ENCODE measurements at places on chromosomes 1 and 21.
A peak's percentile ranks its signal among the peaks of the same experiment; 100 is the strongest.

- DNase-seq = no peak
Observed at GRCh38 chr1:235878082-235878811, 11.5 kb upstream of the LYST start.

GRCh38 chr1:79974659-79975058, 968.1 kb upstream of the ADGRL4 start:
- DNase-seq = no peak

DNA sequence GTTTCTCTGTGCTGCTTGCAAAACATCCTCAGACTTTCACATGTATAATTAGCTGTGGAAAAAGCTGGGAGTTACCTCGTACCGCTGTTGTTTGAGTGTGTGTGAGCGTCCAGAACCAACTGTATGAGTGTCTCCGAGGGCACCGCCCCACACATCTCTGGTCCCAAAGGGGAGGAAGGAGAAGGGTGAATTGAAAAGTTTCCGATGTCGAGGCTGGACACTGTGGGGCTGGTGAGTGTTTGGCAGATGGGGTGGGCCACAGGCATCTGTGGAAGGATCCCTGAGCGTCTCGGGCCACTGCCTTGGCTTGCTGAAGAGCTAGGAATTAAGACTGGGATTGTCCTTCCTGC, 1.2 kb downstream of the ATP2B4 start:
- no peak for DNase-seq

GRCh38 chr21:37079211-37079824, 6.3 kb downstream of the TTC3 start:
- DNase-seq = no peak

DNA sequence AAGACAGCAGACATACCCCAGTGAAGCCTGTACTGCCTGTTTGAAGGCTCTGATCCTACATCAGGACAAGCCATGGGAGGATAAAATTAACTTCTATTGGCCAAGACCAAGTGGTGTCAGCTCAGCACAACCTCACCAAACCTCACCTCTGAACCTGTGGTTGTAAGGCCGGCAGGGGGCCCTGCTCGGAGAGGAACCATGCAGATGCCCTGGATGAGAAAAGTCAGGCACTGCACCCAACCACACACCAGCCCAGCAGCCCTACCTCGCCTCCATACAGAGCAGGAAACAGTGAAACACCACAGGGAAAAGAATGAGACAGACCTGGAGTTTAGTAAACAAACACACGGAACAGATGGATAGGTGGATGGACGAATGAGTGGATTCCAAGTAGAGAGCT, 70.0 kb upstream of the PAX7 start:
- no peak for DNase-seq

GRCh38 chr1:204703826-204704612, 18.5 kb upstream of the LRRN2 start:
- DNase-seq = no peak

DNA sequence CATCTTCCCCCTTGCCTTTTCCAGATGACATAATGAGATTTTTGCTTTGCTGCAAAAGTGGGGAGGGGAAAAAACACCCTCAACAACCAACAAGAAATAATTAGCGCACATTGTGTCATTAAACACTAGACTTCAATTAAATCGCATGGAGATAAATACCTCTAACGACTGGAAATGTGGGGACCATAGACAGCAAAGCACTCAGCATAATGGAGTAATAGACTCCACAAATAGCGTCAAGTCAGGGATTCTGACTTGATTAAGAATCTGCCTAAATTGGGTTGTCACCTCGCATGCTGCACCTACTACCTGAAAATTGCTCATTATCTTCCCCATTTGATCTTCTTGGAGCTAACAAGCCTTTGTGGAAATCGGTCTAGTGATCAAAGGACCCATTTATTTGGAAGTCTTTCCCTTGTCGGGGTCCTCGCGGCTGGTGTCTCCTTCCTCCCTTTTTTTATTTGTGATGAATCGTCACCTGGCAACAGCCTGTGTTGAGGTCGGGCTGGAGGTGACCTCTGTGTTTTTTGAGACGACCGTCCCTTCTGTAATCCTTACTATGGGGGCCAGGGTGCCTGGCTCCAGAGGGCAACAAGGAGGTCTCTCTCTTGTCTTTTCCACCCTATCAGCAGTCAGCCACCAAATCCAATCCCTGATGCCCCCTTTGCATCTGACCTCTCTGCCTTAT, 75.3 kb upstream of the IGSF21 start:
- no peak for DNase-seq

DNA sequence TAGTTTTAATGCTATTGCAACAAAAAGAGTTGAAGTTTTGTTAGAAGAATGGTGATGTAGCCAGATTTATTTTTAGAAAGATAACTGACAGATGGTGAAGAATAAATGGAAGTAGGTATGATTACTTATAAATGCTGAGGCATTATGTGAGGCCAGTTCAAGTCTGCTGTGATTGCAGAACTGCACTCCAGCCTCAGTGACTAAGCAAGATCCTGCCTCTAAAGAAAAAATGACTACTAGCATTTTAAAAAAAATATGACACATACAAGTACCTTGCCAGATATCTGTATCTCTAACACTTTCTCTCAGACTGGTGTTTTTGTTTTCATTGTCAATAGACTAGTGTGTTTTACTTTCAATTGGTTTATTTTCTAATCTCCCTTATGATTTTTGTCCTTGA, 1242.4 kb upstream of the ADGRL4 start:
- no peak for DNase-seq

DNA sequence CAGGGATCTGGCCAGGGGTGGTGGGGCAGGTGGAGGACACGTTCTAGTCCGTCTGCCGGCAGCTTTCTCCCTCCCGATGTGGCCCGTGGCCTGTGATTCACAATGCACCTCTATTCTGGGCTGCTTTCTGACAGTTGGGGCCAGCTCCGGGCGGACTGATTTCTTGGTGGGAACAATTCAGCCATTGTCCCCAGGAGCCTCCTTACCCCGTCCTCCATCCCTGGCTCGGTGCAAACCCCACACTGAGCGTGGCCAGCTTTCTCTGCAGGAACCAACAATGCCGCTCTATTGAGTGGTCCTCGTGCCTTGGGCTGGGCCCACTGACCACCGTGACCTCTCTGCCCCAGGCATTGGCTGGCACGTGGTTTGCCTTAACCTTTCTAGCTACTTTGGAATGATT, 29.7 kb downstream of the PADI2 start:
- DNase-seq = no peak

GRCh38 chr1:166876540-166876838, 425 bp upstream of the TADA1 start:
- no peak for DNase-seq

DNA sequence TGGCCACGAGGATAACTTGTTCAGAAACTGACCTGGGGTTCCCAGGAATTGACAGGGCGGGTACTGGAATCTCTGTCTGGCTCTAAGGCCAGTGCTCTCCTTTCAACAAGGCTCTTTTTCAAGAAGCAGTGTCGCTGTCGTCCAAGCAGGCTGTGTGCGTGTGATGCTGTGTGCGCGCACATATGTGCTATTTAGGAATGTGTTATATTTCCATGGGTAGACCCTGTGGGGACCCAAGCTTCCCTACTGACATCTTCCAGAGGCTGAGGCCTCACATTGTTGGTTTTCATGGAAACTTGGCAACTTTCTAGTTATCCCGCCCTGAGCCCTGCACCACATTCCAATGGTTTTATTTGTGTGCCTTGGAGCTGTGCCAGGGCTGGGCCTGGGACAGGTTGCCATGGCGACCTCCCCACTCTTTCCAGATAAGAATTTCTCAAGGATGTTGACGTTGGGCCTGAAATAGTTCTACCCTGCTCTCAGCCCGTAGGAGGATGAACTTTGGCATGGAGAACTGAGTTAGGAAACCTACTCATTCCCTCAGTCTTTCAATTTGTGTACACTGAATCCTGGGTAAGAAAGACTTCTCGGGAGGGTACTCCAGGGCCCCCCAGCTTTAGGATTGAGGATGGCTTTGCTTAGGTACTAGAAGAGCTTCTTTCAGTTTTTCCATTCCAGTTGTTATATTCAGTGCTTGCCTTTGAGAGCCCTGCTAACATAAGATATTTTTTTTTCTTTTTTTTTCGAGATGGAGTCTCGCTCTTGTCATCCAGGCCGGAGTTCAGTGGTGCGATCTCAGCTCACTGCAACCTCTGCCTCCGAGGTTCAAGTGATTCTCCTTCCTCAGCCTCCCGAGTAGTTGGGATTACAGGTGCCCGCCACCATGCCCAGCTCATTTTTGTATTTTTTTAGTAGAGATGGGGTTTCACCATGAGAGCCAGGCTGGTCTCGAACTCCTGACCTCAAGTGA, 38.8 kb upstream of the SRSF10 start:
- peak; percentile 28 for DNase-seq

DNA sequence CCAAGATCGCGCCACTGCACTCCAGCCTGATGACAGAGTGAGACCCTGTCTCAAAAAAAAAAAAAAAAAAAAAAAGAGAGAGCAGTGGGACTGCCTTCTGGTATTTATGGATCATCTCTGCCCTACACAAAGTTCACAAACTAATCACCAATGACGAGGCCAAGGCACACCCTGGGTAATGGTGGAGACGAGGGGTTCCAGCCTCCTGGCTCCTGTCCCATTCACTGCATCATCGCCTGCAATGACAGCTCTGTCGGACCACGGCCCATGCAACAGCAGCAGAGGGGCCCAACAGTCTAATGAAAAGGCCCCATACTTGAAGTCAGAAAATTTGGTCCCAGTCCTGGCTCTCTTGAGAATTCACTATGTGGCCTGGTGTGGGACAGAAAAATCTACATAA, 2.9 kb upstream of the BTG2 start:
- no peak for DNase-seq

- DNase-seq = no peak
Observed at GRCh38 chr1:183568176-183569021, 21.9 kb downstream of the NCF2 start.

DNA sequence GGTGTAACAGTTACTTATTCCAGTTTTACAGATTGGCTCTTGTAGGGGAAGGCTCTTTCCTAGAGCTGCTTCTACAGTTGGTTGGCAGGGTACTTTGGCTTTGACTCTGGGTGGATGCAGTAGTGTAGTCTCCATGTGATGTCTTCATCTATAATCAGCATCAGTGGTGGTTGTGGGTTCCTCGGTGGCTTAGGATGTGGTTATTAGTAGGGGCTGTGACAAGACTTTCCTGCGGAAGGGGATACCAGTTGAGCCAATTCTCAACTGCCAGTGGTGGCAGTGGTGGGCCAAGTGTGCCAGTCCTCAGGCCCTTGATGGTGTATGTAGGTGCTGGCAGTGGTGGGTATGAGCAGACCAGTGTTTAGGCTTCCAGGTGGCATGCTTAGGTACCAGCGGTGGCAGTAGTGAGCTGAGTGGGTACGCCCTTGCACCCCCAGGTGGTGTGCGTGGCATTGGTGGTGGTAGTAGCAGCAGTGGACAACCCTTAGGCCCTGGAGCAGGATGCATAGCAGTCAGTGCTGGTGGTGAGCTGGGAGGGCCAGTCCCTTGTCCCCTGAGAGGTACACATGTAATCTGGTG, 27.2 kb upstream of the KLF18 start:
- DNase-seq = no peak

DNA sequence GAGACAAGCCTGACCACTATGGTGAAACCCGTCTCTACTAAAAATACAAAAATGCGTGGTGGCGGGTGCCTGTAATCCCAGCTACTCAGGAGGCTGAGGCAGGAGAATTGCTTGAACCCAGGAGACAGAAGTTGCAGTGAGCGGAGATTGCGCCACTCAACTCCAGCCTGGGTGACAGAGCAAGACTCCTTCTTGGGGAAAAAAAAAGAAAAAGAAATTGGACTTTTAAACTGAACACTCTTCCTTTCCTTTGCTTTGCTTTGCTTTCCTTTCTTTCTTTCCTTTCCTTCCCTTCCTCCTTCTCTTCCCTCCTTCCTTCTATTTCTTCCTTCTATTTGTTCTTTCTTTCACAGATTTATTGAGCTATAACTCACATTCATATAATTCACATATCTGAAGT, 43.3 kb upstream of the PUM1 start:
- DNase-seq = no peak

DNA sequence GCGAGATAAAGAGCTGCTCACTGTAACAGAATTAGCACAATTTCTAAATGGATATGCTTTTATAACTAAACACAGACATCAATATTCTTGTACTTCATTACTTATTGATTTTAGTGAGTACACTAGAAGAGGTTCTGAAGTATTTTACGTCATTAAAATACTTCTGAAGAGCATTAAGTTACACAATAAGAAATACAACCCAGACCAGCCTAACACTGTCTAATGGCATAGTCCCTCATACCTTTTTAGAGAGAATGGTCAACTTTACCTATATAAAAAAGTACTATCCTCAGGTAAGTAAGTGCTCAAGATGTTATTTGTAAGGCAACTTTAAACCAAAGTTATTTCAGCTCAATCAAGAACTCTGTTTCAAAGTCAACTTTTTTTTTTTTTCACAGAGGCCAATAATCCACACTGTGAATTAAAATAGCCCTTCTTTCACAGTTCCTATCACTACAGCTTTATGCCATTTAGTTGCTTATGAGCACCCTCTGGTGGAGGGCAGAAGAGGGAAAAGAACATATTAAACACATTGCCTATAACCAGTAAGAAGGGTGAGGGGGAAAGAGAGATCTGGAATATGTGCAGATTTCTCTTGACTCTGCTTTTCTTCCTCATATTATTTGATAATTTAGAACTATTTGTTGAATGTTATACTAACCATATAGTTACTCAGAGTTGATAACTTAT, 182.1 kb upstream of the DMRTA2 start:
- peak; percentile 21 for DNase-seq

DNA sequence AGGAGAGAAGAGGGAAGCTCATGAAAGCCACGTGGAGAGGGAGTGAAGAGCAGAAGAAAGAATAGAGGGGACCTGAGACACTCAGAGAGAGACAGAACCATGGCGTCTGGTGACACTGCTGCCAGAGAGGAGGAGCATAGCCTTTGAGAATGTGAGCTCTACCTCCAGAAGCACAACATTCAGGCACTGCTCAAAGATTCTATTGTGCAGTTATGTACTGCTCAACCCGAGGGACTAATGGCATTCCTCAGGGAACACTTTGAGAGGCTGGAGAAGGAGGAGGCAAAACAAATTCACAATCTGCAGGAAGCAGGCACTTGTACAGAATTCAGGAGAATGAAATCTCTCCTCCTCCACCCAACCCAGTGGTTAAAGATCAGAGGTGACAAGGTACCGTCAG, 45.1 kb downstream of the BTBD8 start:
- no peak for DNase-seq

DNA sequence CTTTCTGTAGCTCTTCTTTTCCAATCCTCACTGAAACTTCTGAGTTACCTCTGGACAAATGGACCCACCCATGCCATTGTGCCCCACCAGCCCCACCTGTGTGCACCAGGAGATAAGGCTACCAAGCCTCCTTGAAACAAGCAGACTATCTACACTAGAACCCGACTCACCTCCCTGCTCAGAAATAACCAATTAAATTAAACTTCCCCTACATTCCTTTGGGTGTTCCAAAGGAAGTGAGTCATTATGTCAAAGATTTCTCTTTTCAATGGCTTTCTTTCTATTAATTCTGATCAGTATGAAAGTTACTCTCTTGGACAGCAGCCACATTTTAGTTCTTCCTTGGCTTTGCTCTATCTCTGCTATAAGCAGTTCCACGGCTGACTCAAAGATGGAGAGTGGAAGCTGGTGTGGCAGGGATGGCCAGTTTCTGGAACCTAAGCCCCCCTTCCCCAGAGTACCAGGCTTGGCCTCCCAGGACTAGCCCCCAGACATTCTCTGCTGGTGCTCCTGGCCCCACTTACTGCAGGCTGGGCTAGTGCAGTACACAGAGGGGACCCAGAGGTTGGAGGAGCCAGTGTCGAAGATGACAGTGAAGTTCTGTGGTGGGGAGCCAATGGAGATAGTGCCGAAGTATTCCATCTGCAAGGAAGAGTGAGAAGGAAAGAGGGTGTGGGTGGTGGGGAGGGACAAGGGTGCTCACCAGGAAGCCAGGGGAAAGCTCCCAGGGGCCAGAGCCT, 1.9 kb downstream of the CTSE start:
- no peak for DNase-seq

All from NCI-H2227 treated with DMSO at 0.1 percent for 48 hours (cell line).